Left renal pelvis (tissue), 4 donors: ENCODE measurements at places on chromosomes 1 and 21.

- DNase-seq, result no peak
Observed at GRCh38 chr1:8461351-8462110, 143.6 kb downstream of the SLC45A1 start.

- no peak for DNase-seq
Observed at GRCh38 chr1:94646141-94646643, 104.6 kb upstream of the F3 start.

DNA sequence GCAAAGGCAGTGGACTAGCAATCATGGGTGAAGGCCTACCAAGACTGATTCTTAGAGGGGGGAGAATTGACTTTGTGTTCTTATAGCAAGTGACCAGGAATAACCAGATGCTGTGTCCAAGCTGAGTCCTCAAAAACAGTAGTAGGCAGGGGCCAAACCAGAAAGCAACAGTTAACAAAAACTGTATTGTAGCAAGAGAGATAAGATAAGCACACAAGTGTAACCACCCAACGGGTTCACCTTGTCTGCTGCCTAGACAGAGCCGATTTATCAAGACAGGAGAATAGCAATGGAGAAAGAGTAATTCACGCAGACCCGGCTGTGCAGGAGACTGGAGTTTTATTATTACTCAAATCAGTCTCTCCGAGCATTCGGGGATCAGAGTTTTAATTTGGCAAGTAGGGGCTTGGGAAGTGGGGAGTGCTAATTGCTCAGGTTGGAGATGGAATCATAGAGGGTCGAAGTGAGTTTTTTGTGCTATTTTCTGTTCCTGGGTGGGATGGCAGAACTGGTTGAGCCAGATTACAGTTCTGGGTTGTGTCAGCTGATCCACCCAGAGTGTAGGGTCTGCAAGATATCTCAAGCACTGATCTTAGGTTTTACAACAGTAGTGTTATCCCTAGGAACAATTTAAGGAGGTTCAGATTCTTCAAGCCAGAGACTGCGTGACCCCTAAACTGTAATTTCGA lies 8.3 kb upstream of the CSRP1 start:
- no peak for DNase-seq

DNA sequence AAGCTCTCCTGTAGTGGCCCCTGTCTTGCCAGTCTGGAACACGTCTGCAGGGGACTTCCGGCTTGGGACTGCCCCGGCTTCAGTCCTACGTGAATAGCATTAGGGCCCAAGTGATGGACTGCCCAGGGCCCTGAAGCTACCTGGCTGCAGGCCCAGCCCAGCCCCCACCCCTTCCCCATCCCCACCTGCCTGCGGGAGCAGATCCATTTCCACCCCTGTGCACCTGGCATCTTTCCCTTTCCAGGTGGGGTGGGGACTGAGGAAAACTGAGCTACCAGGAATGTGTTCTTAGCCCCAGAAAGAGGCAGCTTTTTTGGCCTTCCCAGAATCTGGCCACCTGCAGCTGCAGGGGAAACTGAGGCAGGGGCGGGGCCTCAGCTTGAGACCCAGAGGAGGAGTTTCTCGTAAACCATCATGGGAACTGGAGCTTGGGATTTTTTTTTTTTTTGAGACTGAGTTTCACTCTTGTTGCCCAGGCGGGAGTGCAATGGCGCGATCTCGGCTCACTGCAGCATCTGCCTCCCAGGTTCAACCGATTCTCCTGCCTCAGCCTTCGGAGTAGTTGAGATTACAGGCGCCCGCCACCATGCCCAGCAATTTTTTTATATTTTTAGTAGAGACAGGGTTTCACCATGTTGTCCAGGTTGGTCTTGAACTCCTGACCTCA lies 3.2 kb downstream of the EDN2 start:
- no peak for DNase-seq

DNA sequence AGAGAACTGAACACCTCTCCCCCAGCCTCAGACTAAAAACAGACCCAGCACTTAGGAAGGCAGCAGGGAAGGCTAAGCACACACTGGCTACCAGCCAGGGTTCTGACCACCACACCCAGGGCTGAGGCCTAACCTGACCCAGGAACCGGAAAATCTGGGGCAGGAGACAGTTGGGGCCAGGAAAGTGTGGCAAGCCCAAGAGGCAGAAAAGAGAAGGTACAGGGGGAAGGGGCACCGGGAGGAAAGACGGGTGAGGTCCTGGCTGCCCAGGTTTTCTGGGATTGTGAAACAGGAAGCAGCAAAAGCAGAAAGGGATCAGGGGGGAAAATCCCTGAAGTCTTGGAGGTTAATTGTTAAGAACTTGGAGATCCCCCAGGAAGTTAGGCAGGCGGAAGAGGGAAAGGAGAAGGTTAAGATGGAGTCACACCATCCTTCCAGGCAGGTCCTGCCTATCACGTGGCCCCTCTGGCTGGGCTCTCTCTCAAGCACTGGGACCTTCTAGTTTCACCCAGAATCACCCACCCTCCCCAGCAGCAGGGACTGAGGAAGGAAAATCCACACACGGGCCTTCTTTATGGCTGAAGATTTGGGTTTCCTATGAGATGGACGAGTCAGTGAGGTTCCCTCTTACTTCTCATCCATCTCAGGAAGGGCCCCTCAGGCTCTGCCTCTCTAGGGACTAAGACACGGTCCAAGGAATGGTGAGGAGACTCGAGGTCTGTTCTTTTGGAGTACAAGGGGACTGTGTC lies 2.6 kb downstream of the HDGF start:
- no peak for DNase-seq

DNA sequence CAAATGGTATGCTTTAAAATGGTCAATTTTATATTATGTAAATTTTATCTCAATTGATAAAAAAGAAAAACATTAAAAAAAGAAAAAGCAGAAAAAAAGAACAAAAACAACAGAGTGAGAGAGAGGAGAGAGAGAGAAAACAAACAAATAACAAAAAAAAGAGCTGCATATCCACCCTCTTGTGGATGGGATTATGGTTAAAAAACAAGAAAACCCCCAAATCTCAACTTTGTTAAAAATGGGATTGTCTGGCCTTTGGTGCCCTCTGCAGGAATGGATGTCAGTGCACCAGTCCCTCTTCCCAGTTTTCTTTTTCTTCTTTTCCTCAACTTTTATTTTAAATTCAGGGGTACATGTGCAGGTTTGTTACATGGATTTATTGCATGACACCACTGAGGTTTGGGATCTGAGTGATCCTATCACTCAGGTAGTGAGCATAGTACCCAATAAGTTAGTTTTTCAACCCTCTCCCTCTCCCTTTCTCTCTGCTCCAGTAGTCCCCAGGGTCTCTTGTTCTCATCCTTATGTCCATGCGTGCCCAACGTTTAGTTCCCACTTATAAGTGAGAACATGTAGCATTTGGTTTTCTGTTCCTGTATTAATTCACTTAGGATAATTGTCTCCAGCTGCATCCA lies 28.1 kb downstream of the RNF187 start:
- no peak for DNase-seq

- no peak for DNase-seq
Observed at GRCh38 chr1:32684167-32684811, 18.3 kb downstream of the SYNC start.
